Iris pigment epithelial cell (primary cell): ENCODE measurements at places on chromosomes 2 and 18.

DNA sequence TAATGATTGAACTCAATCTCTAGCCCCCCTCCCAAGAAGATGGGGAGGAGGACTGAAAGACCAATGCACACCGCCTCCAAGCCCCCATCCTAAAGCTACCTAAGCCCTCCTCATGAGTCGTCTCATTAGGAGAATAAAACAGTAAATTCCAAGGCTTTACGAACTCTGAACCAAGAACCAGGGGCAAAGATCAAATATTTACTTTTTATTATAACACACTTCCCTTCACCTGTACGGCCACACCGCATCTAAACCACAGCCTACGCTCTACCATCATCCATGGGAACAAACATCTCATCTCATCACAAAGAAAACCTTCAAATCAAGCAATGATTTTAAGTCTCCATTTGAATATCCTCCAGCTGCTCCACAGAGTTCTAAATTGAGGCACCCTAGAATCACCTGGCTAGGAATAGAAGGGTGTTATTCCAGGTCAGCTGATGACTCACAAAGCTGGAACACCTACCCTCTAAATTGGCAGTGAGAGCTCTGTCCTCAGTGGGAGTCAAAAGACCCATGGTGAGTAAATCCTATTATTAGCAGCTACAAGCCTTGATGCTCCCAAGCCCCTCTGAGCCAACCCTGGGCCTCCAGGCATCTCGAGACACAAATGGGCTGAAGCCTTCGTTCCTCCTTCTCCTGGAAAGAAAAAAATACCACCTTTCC lies 45.6 kb upstream of the BZW1 start:
- DNase-seq: no peak

DNA sequence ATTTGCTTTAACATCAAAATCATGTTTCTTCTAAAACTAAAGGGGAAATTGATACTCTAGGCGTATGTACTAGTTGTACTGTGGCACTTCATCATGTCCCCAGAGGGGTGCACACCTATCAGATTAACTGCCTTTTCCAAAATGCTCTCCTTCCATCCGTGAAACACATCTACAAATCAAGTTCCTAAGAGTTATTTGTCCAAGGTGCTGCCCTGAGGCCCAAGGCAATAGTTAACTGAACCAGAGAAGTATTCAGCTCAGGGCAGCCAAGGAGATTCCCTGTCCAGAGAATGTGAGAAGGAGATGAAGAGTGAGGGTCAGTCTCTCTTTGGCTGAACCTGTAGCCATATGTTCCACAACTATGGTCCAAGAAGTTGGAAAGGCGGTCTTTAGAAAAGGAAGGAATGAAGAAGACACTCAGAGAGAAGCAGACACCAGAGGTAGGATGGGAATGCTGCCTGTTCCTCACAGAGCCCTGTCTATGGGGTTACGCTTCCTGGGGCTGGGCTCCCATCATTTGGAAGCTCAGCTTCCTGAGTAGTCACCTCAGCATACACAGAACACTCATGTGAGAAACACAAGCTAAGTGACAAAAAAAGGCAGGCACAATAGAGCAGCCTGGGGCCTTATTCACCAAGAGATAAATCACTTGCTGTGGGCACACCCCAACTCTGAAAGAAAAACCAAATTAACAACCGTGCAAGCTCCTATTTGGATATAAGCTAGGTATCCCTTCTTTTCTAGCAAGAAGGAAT lies 55.6 kb downstream of the ANKRD44 start:
- DNase-seq: no peak

DNA sequence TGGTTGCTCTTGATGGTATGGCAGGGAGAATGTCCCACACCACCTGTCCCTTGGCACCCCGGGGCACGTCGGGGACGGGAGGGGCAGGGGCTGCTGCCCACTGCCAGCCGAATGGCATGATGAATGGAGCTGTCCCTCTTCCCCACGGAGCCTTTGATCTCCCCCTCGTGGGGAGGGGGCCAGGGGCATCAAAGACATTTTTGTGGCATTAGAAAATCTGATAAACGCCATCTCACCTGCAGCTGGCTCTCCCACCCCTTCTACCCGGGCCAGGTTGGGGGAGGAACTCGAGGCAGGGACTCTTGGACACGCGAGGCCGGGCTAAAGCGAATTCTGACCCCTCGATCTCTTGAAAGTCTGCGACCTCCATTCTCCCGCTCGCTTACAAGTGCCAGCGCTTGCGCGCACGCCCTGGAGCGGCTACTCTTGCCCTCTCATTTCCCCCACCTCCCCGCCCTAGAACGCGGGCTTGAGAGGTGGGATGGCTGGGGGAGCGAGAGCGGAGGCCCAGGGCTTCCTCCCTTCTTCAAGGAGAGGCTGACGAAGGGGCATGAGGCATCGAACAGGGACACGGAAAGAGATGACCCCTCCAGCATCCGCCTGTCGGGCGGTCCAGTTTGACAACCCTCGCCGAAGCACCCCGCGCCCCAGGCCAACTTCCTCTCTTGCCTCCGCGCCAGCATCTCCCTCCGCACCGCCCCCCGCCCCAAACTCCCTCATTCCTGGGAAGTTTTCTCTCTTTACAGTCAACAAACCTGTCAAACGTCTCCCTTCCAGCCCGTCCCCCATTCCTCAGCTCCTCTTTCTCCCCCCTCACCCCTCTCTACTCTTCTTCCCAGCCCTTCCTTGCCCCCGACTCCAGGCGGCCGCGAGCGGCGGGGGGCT lies 692 bp upstream of the WNT6 start:
- DNase-seq: no peak

GRCh38 chr2:20113986-20114938 lies 62.8 kb upstream of the LAPTM4A start:
- no peak for DNase-seq

GRCh38 chr2:168699844-168700417 lies 102.5 kb upstream of the NOSTRIN start:
- peak; percentile 93 for DNase-seq
